ENCODE measurements at places on chromosomes 5 and 9. TPM values are rescaled to one million over a fixed set of nuclear protein-coding genes. Genes with fewer than 3 reads are reported as not detected.

DNA sequence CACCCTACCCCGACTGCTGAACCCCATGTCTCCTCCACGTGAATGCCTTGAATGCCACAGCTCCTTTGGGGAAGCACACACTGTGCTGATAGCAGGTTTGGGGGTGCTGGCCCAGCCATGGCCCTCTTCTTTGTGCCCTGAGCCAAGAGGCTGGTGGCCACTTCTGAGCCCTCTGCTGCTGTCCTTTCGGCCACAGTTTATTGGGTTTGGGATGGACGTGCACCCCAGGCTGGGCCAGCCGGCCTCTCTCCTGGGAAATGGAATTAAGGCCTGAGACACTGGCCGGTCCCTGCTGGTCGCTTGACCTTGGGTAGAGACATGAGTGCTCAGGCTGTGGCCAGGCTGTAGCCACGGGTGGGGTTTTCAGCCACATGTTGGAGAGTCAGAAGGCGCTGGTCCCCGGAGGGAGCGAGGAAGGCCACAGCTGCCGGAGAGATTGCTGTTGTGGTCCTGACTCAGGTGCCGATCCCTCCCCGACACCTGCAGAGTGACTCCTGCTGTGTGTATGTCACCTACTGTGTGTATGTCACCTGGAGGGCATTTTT, 26.6 kb downstream of the FAM163B start:
- no peak for DNase-seq

DNA sequence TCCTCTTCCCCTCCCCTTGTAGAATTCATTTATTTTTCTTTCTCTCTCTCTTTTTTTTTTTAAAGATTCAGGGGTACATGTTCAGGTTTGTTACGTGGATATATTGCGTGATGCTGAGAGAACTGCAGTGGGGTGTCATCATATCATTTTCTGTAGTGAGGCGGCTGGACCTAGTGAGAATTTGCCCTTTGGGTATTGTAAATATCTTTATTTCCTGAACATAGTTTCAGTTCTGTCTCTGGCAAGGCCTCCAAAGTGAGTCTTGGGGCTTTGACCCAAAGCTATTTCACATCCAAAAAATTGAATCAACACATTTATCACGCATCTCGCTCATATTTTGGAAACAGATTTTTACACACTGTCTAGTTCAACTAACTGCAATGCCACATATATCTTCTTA, 25.4 kb upstream of the MYOT start:
- no peak for DNase-seq

DNA sequence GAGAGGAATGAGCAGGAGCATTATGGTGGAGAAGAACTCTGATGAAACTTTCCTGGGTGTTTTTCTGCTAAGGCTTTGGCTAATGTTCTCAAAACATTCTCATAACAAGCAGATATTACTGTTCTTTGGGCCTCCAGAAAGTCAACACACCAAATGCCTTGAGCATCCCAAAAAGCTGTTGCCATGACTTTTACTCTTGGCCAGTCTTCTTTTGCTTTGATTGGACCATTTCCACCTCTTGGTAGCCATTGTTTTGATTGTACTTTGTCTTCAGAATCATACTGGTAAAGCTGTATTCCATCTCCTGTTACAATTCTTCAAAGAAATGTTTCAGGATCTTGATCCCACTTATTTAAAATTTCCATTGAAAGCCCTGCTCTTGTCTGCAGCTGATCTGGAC, 139.6 kb downstream of the MAN2A1 start:
- DNase-seq = no peak

DNA sequence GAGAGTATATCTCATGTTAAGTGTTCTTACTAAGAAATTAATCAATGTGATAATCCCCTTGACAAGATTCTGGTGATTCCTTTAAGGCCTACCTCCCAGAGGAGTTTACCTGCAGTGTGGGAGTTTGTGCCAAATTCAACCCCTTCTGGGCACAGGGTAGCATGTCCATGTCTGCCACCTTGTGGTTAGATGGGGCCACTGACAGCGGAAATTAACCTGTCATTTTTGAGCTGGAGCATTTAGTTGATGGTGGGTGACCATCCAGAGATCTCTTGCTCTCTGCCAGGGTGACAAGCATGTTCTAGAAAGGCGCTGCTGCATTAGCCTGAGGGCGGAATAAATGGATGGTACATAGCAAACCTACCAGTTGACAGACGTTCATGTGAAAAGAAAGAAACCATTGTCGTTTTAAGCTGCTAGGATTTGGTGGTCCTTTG, 132.2 kb downstream of the FBXO4 start:
- no peak for DNase-seq

DNA sequence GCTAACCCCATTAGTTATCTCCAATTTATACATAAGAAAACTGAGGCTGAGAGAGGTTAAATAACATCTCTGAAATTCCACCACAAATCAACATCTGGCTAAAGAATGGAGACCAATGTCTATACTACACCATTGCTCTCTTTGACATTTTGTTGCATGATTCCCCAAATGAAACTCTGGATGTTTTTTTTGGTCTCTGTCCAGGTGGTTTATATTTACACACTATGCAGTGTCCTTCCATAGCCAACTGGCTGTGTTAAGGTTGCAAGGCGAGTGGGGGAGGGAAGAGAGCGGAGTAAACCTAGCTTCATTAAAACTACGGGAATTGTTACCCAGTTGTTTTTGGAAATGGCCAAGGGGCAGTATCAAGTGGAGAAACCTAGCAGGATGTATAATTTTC, 67.2 kb downstream of the KIF4B start:
- DNase-seq = no peak

DNA sequence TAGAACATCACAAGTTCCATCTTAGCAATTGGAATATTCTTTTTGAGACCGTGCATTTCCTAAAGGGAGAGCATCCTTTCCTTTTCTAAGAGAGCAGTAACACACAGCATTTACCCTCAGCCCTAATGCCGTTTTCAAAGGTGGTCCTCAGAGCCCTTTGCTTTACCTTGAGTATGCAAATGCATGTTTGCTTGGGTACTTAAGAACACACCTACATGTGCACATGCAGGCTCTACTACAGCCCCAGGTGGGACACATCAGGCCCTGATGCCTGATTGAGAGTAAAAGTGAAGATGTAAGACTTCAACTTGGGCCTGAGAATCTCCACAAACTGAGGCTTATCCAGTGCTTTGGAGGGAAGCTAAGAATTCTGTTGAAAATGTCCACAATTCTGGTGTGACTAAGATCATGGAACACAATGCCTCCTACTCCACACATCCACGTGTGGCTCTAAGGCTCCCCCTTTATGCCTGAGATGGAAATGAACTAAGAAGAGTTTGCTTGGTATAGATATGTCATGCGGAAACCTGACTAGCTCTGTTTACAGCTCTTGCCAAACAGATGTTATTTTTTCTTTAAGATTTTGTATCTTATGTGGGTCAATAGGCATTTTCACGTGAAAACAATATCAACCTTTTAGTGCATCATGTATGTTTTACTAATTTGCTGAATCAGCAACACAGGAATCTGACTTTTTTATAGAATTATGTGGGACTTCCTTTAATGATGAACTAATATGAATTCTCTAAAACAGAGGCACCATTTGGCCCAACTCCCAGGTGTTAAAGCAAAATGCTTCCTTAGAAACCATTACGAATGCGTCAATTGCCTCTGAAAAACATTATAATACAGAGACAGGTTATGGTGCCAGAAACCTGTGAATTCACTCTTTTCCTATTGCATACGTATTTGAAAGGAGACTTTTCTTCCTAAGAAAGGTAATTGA, 48.9 kb upstream of the SLC2A8 start:
- DNase-seq = no peak

GRCh38 chr9:89994988-89995613, 390.3 kb downstream of the GADD45G start:
- no peak for DNase-seq

DNA sequence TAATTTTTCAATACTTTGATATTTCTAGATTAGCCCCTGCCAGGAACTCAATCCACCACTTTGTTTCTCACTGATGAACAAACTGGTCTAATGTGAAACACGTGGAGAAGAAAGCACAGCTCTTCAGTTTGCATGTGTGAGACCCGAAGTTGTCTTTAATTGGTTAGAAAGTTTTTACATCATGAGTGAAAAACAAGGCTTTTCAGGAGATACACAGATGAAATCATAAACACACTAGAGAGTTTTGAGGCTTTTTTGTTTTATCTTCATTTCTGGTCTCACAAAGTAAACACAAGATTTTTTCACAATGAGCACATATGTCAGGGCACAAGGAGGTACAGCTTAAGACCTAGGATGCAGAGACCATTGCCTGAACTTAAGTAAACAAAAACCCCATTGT, 84.5 kb upstream of the MOCS2 start:
- DNase-seq = no peak

- no peak for DNase-seq
Measured at GRCh38 chr5:168494057-168494555, 7.8 kb downstream of the RARS1 start.

DNA sequence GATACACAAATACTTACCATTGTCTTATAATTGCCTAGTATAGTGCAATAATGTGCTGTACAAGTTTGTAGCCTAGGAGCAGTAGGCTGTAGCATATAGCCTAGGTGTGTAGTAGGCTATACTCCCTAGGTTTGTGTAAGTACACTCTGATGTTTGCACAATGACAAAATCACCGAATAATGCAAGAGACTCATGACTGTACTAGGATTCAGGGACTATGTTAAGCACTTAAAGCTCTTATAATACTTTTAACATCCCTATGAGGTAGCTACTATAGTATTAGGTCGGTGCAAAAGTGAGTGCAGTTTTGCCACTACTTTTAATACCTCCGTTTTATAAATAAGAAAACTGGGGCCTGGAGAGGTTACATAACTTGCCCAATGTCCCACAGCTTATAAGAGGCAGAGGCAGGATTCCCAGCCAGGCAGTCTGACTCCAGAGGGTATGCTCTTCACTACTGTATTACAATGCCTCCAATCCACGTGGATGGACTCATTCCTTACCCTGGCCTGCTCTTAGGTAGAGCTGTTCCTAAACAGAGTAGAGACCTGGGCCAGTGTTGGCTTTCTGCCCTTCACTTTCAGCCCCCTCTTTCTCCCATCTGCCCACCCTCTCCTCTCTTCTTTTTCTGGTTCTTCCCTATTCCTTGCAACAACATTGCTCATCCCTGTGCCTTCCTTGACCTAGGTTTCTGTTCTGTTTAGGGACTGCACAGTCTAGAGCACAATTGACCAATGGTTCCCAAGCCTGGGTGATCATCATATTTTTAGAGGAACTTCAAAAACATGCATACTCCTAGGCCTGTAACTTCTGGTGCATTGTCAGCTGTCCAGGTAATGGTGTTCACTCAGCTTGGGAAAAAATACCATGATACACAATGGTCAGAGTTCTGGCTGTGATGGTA, 114.0 kb downstream of the CARTPT start:
- no peak for DNase-seq

DNA sequence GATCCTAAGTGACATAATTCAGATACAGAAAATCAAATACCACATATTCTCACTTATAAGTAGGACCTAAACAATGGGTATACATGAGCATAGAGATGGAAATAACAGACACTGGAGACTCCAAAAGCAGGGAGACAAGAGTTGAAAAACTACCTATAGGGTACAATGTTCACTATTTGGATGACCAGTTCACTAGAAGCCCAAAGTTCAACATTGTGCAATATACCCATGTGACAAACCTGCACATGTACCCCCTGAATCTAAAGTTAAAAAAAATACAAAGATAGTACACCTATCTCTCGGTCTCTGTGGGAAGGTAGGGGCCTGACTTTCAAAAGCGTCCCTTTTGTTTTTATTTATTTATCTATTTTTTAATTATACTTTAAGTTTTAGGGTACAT, 11.7 kb upstream of the OR1N1 start:
- no peak for DNase-seq

FOXD1 gene
- total RNA-seq = 1.2 TPM

NUTM2G gene
- not detected for total RNA-seq

GABBR2 gene
- total RNA-seq = 0.84 TPM

FREM1 gene
- total RNA-seq = 7.0 TPM

PTPRD gene
- 30.8 TPM for total RNA-seq

GRCh38 chr5:74059706-74060105, 433.7 kb downstream of the ARHGEF28 start:
- DNase-seq = no peak

CTXN3 gene
- not detected for total RNA-seq

GRCh38 chr5:72511774-72512592, 4.8 kb upstream of the ZNF366 start:
- no peak for DNase-seq

- no peak for DNase-seq
Measured at GRCh38 chr9:128094950-128095544, 27.0 kb downstream of the SLC25A25 start.

DNA sequence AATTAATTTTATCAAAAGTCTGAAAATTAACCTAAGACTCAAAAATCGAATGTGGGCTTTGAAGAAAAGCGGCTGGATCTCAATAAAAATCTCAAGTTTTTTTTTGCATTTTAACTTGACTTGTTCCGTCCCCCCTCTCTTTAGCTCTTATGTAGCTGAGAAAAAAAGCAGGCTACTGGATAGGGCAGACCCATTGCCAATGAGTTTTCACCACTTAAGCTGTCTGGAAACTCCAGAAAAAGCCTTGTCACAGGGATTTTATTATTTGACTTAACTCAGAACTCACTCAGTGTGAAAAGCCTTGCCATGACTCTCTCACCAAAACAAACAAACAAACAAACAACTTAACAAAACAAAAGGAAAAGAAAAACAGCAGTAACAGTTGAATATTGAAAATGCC, 247.4 kb downstream of the CDH9 start:
- no peak for DNase-seq

MTRR gene
- total RNA-seq = 116 TPM

GRCh38 chr5:156947925-156948324, 15.1 kb downstream of the TIMD4 start:
- DNase-seq = no peak

PDZD2 gene
- total RNA-seq = 70.9 TPM

- DNase-seq = no peak
Measured at GRCh38 chr9:80449513-80449912, 877.7 kb downstream of the TLE4 start.

ABITRAM gene
- 13.3 TPM for total RNA-seq

GRCh38 chr5:132460846-132461568, 29.6 kb downstream of the IRF1 start:
- DNase-seq = no peak

AK8 gene
- 0.55 TPM for total RNA-seq

Measured in upper lobe of right lung (tissue), 1 donor.